ENCODE measurements at places on chromosomes 6 and 20.

GRCh38 chr6:148347441-148348054 lies 4.9 kb downstream of the SASH1 start:
- DNase-seq, result no peak

GRCh38 chr6:47967843-47968242 lies 143.2 kb downstream of the PTCHD4 start:
- DNase-seq, result no peak

DNA sequence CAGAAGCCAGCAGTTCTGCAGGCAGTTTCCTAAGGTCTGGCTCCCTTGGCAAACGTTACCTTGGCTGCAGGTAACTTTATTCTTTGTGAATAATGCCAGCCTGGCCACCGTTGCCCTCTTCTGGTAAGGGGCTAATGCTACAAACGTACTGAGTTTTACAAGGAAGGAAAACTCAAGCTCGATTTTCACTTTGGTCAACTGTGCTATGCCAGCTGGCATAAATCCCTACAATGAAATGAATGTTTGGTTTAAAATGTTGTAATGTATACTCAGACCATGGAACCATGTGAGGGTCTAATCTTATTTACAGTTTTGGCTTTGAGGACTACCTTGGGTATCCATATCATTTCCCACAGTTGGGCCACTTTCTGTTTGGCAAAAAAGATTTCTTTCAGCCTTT lies 101.4 kb downstream of the SLX4IP start:
- peak; percentile 16 for DNase-seq

GRCh38 chr20:6024768-6025167 lies 29.1 kb downstream of the LRRN4 start:
- DNase-seq, result no peak

GRCh38 chr6:1906609-1907008 lies 296.9 kb downstream of the FOXC1 start:
- no peak for DNase-seq

- no peak for DNase-seq
Measured at GRCh38 chr6:113627480-113627879, 229.7 kb upstream of the MARCKS start.

- no peak for DNase-seq
Measured at GRCh38 chr6:127191716-127192115, 73.2 kb downstream of the RSPO3 start.

DNA sequence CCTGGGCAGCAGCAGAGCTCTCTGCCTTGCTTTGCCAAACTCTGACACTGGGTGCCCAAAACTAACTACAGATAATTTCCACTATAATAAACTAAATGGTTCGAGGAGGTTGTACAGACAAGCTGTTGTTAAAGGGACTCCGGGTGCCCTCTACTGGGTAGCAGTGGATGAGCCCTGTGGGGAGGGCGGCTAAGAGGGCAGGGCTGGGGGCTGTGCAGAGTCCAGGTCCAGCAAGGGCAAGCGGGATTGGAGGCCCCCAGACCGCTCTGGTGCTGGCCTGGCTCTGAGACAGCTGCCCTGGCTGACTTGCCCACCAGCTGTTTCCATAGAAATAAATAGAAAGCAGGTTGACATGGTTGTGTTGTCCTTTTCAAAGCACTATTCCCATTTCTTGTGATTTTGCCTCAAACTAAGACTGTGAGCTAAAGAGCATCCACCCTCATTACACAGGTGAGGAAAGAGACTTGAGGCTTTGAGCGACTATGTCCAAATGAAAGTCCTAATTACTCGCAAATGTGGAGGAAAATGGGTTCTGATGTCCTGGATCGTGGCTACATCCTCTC lies 167.6 kb upstream of the CST7 start:
- DNase-seq, result peak; percentile 27

- DNase-seq, result no peak
Measured at GRCh38 chr20:44948107-44948506, 12.1 kb downstream of the TOMM34 start.

DNA sequence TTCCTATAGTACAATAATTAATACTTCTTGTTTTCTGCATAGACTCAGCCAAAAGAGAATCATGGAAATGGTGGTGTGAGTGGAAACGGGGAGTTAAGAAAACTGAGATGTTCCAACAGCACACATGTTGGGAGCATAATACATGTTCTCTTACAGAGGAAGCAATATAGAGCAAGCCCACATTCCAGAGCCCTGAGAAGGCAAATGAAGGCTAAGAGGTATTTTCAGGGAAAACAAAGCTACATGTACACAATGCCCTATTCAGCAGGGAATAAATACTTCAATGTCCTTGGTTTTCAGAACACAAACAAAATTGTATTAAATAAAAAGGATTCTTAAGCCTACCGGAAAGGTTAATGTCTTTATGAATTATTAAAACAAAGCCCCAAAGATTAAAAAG lies 35.1 kb upstream of the SMIM8 start:
- DNase-seq, result no peak

- no peak for DNase-seq
Measured at GRCh38 chr20:63463400-63464288, 8.8 kb downstream of the KCNQ2 start.

GRCh38 chr6:29071831-29072723 lies 15.0 kb downstream of the OR2B3 start:
- DNase-seq, result no peak

DNA sequence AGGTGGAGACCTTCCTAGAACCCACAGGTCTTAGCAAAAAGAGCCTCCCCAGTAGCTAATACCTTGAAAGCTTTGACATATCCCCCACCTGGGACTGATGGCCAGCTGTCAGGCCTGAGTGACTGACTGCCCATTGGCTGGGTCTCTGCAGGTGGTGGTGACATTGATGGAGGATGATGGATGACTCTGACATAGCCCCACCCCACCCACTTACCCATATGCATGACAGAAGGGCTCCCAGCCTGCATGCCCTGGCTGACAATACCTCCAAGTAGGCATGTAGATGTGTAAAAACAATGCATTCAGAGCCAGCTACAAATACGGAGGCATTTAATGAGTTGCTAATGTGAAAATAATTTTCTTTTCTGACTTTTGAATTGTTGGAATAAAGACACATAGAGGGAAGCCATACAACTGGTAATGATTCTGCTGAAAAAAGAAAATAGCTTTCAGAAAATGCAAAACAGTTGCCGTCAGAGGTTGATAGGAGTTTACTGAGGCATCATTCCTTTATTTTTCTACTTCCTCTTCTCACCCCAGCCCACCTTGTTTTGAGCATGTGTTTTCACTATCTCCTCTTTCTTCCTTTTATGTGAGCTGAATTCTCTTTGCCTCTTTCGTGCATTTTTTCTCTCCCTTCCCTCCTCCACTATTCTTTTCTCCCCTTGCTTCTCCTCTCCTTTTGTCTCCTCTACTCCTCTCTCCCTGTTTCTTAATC lies 70.6 kb downstream of the OLIG3 start:
- no peak for DNase-seq

DNA sequence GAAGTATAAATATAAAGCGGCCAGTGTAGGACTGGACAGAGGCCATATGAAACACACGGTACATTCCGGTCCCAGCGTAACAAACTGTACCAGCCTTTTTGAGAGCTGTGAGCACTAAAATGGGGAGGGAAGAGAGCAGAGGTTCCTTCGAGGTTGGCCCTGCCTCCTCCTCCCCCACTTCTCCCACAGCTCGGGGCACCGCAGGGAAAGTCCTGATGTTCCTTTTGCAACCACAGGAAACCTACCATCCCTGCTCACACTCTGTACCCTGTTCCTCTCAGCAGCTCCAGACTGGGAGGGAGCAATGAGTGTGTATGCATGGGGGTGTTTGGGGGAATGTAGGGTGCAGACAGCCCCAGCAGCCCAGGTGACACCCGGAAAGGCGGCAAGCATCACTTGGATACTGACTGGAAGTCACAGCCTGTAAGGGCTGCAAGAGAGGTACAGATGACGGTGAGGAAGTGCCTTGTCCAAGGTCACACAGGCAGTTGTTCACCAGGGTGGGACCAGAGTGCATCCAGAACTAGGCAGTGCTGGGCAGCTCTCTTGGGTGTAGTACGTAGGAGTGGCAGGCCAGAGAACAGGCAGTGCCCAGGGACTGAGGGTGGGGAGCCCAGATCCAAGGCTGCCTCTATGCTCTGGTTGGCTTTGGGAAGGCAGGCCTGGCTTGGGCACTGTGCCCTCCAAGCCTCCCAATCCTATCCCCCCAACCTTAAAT lies 11.0 kb upstream of the ARMC12 start:
- DNase-seq, result no peak

DNA sequence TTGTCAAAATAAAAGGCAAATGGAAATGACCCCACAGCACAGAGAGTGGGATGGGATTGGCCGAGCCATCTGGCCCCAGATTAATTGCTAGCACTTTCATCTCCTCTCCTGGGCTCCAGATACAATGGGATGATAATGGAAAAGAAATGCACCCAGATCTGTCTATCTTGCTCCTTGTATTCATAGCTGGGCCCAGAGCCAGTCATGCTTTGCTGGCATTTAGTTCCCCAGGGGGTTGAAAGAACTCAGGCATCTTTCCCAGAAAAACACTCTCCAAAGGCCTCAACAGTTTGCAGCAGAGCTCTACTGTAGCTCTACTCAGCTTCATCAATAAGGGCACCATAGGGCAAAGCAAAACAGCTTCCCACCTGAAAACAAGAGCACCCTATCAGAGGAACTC lies 116.0 kb upstream of the FOXA2 start:
- peak; percentile 48 for DNase-seq

- DNase-seq, result no peak
Measured at GRCh38 chr6:46102123-46102522, 27.7 kb upstream of the ENPP4 start.

DNA sequence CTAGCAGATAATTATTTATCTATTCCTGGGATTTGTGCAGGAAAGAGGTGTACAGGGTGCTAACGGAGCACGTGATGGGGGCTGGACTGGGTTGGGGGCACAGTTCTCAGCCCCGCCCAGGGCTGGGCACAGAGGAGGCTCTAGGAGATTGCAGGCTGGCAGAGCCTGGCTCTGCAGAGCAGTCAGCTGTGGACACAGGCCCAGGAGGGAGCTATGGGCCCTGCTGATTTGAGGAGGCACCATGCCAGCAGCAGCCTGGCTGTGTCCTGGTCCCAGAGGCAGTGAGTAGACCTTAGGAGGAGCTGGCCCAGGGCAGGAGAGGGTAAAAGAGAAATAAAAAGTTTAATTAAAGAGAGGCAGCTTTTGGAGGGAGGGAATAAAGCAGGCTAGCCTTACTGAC lies 19.3 kb downstream of the MAFB start:
- no peak for DNase-seq

DNA sequence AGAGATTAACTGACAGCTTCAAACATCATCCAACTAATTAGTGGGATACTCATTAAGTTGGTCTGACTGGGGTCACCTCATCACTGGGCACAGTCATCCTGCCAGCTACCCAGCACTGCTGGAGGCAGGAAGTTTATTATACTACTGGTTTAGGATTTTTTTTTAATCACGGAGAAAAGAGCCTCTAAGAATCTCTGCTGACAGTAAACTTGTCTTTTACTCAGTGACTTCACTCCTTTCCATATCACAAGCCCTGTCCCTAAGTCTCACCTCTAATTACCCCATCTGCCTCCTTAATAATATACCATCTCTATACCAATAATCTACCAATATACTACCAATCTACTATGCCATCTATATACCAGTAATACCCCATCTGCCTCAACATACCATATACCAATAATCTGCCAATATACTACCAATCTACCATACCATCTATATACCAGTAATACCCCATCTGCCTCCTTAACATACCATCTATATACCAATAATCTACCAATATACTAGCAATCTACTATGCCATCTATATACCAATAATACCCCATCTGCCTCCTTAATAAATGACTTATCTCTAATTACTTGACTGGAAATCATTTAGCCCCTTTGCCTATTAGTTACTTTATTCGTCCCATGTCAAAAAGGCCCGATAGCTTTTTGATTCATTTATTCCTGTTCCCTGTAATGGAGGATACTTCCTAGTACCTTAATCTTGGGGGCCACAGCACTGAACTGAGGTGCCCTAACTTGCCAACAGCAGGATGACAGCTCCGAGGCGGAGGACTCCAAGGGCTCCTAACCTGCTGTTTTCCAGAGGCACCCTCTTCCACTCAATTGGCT lies 5.0 kb downstream of the ATP5F1E start:
- no peak for DNase-seq

GRCh38 chr6:43840490-43841218 lies 70.6 kb downstream of the VEGFA start:
- no peak for DNase-seq

GRCh38 chr20:20796766-20797440 lies 84.5 kb upstream of the RALGAPA2 start:
- no peak for DNase-seq

DNA sequence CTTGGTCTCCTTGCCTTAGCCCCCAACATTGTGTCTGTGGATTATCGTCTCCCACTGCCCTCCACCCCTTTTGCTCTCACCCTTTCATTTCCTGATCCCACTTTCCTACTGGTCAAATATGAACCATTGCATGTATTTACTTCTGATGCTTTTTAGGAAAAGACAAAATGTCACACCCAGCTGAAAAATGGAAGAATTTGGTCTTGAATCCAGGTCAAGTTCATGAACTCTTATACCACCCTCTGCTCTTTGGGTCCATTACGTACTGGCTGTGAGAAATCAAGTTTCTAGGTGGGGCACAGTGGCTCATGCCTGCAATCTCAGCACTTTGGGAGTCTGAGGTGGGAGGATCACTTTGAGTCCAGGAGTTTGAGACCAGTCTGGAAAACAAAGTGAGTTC lies 15.8 kb upstream of the KIF3B start:
- no peak for DNase-seq

GRCh38 chr20:45425561-45425960 lies 9.6 kb downstream of the PIGT start:
- DNase-seq, result no peak

DNA sequence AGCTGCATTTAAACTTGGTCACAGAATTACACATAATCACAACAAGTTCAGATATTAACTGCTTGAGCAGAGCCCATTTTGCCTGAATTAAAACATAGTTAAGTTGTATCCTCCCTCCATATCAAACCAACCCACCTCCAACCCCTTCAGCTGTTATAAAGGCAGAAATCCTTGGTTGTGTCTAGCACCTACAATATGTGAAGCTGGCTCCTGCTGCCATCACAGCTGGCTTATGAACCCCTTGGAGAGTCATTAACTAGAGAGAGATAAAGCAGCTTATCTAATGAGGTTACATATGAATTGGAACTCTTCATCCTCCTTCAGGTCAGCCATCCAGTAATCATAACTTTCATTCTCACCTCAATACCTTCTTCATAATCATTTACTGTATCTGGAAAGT lies 101.8 kb downstream of the EPHA7 start:
- DNase-seq, result no peak

DNA sequence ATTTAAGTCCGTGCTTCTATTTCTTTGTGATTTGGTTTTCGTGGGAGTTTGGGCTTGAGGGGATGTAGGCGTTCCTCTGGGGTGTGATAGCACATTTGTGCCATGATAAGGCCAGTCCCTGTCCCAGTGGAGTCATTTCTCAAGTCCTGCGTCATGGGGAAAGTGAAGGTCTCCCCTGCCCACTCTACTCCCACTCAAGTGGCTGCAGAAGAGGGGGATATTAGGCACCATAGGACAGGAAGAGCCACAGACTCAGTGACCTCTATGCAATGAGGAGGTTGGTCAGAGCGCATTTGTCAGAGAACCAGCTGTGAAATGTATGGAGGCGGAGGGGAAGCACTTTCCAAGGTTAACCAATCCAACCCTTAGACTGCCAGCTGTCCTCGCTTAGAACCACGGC lies 51.9 kb upstream of the EDN1 start:
- no peak for DNase-seq

- DNase-seq, result peak; percentile 26
Measured at GRCh38 chr6:142387997-142388815, 86.4 kb downstream of the ADGRG6 start.
